NCI-H1436 treated with DMSO at 0.1 percent for 48 hours (cell line): ENCODE measurements at places on chromosomes 13 and 19.
A peak's percentile ranks its signal among the peaks of the same experiment; 100 is the strongest.

DNA sequence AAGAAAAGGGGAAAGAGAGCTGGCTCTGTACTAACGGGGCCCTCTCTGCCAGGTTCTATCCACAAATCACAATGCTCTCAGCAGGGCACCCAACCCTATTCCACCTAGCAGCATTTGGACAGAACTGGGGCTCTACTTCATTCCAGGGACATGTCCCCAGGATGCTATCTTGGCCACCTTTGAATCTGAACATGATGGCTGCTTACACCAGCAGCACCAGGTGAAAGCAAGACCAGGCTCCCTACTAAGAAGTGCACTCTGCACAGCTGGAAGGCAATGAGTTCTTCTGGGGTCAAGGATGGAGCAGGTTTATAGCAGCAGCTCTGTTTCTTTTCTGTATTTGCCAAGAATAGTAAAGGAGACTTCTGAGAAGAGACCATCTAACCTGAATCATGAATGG is 222.4 kb downstream of the DACH1 start:
- DNase-seq, result no peak

GRCh38 chr13:93951108-93951507 is 528.4 kb downstream of the DCT start:
- DNase-seq, result no peak

- peak; percentile 39 for DNase-seq
Measured at GRCh38 chr19:51777570-51778462, 16.8 kb downstream of the FPR2 start.

DNA sequence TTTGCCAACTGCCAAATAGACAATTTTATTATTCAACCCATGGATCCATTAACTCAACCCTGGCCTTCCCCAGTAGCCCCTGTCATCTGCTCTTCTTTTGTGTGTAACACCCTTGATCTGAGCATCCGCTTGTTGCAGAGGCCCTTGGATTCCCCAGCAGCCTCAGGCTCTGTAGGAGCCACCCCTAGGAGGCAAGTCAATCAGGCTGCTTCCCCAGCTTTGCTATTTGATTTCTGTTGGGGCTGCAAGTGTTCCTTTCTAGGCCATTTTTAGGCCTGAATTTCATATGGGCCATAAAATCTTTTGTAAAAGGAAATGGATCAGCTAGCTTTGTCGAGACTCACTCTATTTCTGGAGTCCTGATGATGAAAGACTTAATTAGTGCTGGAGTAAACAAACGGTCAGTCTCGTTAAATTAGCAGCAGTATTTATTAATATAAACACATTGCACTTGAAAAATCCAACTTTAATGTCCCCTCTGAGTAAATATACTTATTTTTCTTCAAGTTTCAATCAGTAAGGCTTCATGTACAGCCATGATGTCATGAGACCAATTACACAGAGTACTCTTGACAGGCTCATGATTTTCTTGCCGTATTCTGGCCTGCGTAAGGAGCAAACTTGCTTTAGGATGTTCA is 105.3 kb downstream of the RGCC start:
- DNase-seq, result no peak

- no peak for DNase-seq
Measured at GRCh38 chr19:35056513-35057063, 15.1 kb downstream of the HPN start.

DNA sequence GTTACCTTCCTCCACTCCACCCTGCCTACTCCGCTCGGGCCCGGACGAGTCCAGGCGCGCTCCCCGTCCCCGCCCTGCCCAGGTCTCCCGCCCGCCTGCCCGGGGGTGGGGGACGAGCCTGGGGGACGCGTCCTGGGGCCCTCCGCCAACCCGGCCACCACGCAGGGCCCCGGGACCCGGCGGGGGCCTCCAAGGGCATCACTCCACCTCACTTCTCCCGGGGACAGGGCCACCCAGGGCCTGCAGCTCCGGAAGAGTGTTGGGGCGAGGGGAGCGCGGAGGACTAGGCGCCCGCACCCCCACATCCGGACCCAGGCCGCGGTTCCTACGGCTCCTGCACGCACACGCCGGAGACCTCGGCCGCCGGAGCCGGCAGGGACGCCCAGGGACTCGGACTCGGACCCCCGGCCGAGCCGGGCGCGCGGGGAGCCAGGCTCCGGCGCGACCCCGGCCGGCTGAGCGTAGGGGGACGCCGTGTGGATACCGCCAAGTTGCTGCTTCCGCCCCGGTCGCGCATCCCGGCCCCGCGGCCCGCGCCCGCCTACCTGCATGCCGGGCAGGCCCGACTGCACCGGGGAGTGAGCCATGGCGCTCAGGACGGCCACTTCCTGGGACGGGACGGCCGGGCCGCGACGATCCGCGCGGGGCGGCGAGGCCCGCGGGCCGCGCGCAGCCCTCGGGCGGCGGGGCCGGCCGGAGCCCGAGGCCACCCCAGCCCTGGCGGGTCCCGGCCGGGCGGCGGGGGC is 534 bp downstream of the STK24 start:
- no peak for DNase-seq

DNA sequence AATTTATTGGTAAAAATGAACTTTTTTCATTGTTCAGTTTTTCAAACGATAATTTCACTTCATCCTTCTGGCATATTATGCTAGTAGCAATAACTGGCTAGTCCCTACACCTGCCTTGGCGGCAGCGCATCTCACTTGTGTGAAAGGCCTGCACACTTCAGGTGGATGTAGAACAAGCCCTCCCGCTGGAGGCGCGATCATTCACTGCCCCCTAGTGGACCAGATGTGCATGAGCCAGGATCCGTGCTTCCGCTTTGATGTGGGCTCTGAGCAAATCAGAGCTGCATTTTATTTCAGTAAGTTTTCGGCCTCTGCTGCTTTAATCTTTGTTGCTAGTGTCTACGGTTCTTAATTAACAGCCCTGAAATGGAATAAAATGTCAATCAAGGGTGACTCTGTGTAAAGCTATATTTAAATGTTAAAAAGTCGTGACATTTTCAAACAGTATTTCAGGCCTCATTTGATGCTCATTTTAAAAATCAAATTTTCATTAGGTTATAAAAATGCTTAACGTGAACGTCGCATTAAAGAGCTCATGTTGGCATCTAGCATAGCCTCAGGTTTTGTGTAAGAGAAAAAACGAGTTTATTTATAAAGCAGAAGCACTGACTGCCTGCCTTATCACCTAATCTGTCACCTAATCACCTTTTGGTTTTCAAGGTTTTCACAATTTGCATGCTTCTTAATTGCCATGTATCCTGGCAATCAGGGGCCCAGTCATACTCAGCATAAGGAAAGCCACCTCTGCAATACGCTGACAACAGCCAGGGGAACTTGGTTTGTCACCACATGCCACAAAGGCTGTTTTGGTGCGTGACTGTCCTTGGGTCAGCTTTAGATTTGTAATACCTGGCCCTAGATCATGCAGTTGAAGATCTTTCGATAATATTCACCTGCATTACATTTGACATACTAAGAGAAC is 112.2 kb downstream of the TEX26 start:
- no peak for DNase-seq
